Effector CD4-positive, alpha-beta T cell (primary cell): ENCODE measurements at places on chromosomes 12 and 14.

DNA sequence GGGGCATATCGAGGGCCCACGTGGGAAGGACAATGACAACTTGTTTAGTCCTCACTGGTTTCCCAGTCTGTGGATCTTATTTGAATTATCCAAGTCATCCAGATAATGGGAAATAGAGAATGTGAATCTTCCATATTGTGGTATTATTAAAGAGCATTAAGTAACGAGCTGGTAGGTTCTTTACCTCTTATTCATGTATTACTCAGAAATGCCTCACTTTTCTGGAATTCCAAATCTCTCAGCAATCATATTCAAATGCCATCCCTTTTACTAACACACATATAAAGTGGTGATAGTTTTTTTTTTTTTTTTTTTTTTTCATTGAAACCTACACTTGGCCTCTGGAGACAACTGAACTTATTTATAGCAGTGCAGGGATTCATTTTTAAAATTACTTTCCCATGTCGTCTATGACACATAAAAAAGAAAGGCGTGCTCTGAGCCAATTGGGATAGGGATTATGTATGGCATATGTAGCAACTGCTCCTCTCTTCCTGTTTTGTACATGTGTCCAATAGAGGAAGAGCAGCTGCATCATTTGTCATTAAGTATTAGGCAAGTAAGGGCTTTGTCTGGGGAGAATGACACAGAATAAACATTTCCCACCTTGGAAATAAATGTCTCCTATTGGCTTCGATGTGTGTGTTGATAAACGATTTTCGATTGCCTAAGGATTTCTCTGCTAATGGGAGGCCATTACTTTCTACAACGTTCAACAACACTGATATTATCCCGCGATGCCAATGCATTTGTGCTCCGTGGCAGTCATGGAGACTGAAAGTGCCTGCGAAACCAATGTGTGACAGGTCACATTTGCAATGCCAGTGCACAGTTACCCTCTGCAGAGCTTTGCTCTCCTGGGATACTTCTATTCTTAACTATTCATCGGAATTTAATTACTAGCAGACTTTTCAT is 78.6 kb upstream of the IFNG-AS1 start:
- DNase-seq, result no peak

DNA sequence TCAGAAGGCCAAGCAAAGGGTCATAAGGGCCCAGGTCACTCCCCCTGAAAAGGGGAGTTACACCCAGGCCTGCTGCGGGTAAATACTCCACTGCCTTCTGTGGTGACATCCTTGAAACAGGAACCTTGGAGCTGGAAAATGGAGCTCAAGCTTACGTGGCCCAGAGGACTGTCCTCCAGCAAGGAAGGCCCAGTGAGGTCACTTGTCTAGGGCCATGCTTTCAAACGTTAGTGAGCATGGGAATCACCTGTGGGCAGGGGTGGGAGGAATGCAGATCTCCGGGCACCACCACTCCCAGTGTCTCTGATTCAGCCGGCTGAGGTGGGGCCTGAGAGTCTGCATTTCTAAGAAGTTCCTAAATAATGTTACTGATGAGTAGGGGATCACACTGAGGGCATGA is 140.5 kb upstream of the CCND2 start:
- no peak for DNase-seq

DNA sequence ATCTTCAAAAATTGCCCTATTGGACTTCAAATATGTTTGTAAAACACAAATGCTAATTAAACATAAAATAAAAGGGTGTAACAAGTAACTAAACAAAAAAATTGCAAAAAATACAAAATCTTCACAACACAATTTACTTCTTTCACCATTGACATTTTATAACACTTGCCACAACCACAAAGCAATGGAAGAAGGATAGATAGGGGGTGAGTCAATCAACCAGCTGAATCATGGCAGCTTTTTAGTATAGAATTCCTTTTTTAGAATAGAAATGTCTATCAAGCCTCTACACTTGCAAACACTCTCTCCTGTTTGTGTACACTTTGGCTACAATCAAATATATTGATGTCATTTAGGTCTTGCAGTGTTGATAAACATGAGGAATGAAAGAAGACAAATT is 232.7 kb downstream of the SLC16A7 start:
- DNase-seq, result no peak

DNA sequence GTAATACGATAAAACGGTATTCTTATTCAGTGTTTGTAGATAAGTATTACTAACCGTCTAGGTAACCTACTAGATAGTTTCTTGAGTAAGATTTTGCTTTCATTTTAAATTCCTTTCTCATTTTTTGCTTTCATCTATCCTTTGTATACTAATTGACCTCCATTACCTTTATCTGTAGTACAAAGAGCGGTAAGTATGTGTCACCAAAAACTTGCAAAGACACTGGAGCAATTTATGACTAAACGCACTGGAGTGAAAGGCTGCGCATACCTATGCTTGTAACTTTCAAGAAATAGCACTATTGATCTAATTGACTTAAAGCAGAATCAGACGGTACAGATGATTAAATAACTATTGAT is 1.7 kb downstream of the ARHGAP5 start:
- DNase-seq, result no peak

- DNase-seq, result no peak
Measured at GRCh38 chr14:58368956-58369355, 26.8 kb upstream of the TOMM20L start.

DNA sequence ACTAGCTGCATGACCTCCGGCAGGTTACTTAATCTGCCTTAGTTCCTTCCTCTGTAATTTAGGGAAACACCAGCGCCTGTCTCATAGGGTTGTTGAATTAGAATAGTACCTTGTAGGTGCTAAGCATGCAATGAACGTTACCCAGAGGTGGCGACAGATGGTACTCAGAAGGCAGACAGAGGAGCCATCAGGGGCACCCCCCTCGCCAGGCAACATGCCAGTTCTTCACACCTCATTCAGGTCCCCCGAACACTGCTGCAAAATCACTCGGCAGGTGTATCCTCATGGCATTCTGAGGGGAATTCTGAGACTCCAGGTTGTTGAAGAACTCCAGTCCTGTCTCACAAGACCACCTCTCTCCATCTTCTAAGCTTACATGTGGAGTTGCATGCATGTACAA is 10.1 kb downstream of the ISM2 start:
- DNase-seq, result no peak

GRCh38 chr12:76445462-76445861 is 97.2 kb upstream of the BBS10 start:
- no peak for DNase-seq

- no peak for DNase-seq
Measured at GRCh38 chr14:69002069-69002468, 23.0 kb upstream of the ACTN1 start.

- DNase-seq, result no peak
Measured at GRCh38 chr12:52333321-52333720, 12.1 kb upstream of the KRT83 start.

GRCh38 chr12:1287446-1287975 is 296.5 kb downstream of the ERC1 start:
- DNase-seq, result no peak

DNA sequence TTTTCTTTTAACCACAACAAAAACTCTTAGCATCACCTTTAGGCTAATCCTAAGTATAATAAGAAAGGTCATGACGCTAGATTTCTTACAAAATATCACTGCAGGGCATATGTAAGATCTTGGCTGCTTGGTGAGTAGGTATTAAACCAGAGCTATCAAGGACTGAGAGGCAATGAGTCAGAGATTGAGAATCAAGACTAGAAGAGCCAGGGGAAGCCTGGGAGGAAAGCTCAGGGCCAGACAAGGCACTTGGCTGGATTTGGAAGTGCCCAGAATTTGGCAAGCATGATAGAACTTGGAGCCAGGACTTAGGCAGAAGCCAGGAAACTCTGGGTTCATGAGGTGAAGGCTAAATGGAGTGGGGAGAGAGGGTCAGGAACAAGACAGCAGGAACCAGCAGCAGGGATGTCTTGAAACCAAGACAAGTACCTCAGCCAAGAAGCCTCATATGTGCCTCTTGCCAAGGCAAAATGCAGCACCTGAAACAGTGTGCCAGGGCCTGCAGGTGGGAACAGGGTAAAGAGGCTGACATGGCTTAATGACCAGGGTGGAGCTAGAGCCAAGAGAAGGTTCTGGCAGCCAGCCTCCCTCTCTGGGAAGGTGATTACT is 49.9 kb downstream of the PTHLH start:
- DNase-seq, result no peak
